ENCODE measurements at places on chromosomes 13 and 19.

- DNase-seq, result peak; percentile 89
These were observed 6.1 kb downstream of the SLC35E1 start for GRCh38 chr19:16566161-16566560.

DNA sequence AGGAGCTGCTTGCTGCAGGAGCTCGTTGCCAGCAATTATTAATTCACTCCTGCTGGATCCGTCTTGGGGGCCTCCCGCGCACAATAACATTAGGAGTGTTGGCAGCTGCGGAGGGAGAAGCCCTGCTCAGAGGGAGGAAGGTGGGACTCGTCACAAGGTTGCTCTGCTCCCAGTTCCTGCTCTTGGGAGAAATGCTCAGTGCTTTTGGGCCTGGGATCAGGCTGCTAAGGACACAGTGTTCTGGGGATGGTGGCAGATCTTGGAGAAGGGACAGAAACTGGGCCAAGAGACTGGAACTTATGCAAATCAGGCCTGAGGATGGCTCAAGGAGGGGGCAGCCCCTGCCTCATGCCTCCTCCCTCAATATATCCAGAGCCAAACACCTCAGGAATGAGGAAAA is 78.9 kb upstream of the OLFM4 start:
- DNase-seq, result no peak

GRCh38 chr19:34678421-34678820 is 943 bp downstream of the ZNF302 start:
- DNase-seq, result no peak

- DNase-seq, result no peak
These were observed 327.2 kb downstream of the LMO7 start for GRCh38 chr13:75963302-75963701.

DNA sequence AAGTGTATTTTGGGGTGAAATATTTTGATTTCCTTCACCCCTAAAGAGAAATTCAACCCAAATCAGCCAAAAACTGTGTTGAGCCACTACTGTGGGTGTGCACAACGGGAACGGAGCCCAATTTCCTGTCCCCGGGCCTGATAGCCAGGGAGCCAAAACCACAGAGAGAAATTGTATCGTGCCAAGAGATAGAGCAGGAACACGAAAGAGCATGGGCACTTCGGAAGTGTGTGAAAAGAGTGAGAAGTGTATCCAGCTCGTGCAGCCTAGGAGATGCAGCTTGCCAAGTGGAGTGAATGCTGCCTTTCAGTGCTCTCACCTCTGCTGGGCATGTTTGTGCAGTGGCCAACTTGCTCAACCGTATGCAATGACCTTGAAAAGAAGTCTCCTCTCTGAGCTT is 19.4 kb upstream of the PLEKHF1 start:
- DNase-seq, result no peak

- DNase-seq, result no peak
These were observed 148.7 kb upstream of the RNF113B start for GRCh38 chr13:98325724-98326123.

- peak; percentile 13 for DNase-seq
These were observed 104.7 kb upstream of the FREM2 start for GRCh38 chr13:38582133-38582532.

DNA sequence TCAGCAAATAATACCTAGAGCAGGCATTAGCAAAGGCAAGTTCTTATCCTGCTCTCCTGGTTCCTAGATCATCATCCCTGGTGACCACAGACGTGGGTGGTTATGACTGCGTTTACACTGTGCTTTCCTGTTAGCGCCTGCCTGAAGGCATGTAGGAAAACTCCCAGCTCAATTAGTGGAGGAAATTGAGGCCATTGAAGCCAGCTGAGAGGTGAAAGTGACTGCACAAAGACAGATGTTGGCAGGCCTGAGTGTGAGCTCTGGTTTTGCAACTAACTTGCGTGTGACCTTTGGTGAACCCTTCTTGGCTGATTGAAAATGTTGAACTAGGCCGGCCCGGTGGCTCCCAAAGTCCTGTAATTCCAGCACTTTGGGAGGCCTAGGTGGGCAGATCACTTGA is 17.5 kb upstream of the NWD1 start:
- no peak for DNase-seq

GRCh38 chr13:34942732-34943435 is 814 bp downstream of the NBEA start:
- no peak for DNase-seq

- no peak for DNase-seq
These were observed 38.9 kb downstream of the TSC22D1 start for GRCh38 chr13:44537248-44537647.

GRCh38 chr19:37361994-37362393 is 8.9 kb upstream of the ZNF527 start:
- DNase-seq, result no peak

DNA sequence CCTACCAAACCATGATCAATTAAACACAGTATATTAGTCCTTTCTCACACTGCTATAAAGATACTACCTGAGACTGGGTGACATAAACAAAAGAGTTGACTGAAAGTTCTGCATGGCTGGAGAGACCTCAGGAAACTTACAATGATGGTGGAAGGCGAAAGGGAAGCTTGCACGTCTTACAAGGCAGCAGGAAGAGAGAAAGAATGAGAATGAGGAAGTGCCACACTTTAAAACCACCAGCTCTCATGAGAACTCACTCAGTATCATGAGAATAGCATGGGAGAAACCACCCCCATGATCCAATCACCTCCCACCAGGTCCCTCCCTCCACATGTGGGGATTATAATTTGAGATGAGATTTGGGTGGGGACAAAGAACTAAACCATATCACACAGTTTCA is 324.9 kb upstream of the ZNF507 start:
- DNase-seq, result no peak

GRCh38 chr19:40400559-40400958 is 10.6 kb upstream of the HIPK4 start:
- no peak for DNase-seq

GRCh38 chr19:50244695-50245094 is 41.3 kb downstream of the MYH14 start:
- no peak for DNase-seq

- DNase-seq, result no peak
These were observed 32.3 kb downstream of the NFIX start for GRCh38 chr19:13027557-13027956.

- DNase-seq, result no peak
These were observed 9.2 kb upstream of the GSX1 start for GRCh38 chr13:27783111-27783510.

- DNase-seq, result no peak
These were observed 955.5 kb upstream of the PCDH9 start for GRCh38 chr13:68185444-68186141.

DNA sequence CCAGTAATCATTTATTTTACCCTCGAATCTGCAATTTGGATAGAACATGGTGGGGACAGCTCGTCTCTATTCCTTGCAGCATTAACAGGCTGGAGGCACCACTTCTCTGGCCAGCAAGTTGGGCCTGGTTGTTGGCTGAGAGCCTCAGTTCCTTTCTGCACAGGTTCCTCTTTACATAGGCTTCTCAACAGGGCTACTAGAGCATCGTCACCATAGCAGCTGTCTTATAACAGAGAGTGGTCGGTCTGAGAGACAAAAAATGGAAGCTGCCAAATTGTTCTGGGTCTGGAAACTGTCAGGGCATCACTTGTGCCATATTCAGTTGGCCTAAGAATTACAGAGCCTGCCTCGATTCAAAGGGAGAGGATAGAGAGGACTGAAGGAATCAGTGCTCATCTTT is 86.7 kb downstream of the DNAJC15 start:
- DNase-seq, result no peak

DNA sequence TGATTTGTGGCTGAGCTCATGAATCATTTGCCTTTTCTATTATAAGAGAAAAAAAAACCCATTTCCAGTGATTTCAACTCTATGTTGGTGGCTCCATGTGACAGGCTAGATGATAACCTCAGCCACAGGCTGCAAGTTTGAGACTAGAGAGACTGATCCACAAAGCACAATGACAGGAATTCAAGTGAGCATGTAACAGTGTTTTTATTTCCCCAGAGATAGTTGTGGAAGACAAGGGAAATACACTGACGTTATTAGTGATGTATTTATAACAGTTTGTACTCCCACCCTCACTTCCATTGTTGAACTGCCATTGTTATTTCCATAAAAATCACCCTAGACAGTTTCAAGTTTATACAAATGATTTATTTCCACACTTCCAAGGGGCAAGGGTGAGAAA is 27.9 kb upstream of the EDNRB start:
- no peak for DNase-seq

DNA sequence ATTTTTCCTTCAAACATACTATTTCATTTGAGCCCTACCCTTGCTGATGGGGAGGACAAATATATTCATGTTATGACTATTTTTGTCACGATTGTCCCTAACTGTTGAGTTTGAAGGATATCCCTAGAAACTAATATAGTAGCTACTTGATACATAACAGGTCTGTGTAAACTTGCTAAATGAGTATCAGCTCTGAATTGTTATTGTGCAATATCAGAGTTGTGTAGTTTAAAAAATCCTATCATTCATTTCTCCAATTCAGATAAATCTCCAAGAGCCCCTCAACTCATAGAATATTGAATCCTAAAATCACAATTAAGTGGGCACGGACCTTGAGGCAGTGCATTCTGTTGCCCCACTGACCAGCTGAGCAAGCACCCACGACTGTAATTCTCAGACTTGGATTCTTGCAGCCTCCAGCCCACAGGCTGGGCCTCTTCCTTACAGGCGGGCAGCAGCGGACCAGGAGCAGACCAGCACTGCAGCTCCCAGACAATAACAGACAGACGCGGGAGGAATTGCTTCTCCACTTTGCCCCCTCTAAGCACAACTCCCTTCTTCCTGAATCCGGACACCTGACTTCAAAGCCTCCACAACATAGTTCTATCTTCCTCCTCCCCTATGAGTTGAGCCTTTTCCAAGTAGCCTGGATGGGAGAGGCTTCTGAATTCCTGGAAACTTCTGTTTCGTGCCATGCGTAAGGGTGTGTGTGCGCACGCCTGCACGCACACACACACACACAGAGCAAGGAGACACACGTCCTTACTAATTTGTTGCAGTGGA is 337.6 kb upstream of the ARGLU1 start:
- no peak for DNase-seq

DNA sequence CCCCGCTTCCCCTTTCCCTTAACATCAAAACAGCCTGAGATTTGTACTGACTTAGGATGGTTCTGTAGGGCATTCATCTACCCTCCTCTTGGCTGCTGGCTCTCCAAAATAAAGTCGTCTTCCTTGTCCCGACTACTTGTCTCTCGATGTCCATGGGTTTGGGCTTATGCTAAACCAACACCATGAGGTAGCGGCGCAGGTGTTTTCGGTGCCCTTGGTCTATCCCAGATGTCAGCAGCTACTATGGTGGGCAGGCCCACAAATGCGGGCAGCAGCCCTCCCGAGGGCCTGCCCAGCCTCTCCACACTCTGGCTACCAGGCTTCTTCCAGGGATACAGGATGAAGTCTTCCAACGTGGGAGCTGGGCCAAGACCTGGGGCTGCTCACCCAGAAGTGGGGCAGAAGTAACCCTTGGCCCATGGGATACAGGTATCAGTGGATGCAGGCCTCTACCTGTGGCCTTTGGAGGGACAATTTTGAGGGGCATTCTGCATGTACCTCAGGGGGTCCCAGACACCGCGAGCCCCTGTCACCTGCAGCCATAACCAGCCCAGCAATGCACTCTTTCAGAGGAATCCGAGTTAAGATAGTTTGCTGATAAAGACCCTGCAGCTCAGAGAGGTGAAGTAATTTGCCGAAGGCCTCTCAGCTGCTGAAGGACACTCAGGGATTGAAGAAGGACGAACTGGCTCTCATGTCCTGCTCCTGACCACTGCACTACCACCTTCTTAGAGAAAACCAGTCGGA is 47.8 kb upstream of the VSTM2B start:
- DNase-seq, result no peak

DNA sequence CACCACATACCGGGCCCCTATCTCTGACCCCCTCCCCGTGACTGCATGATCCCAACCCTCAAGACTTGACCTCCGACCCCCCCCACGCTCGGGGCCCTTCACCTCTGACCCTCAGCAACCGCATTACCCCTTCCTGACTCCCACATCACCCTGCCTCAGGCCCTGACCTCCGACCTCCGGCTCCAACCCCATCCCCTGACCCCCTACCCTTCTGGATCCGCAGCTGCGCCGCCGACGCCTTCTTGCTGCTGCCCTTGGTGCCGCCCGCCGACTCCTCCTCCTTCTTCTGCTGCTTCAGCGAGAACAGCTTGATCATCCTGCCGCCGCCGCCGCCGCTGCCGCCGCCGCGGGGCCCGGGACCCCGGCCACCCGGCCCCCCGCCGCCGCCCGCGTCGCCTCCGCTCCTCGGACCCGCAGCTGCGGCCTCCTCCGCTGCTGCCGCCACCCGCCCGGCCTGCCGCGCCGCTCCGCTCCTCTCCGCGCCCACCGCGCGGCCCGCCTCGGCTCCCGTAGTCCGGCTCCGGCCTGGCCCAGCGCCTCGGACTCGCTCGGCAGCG is at the start of gene UBE2M:
UBE2M (minus strand) TSS at position 546 of the 557 bp plus-strand sequence; CDS start at position 316, 230 bp downstream.
- peak; percentile 61 for DNase-seq

- no peak for DNase-seq
These were observed 51.3 kb downstream of the MBNL2 start for GRCh38 chr13:97273341-97273831.

- DNase-seq, result no peak
These were observed 342.6 kb upstream of the KLF12 start for GRCh38 chr13:74476788-74477187.

GRCh38 chr19:27777242-27777641 is 1435.7 kb downstream of the UQCRFS1 start:
- DNase-seq, result no peak

GRCh38 chr19:51120160-51120559 is 4.5 kb upstream of the SIGLEC9 start:
- DNase-seq, result no peak

- DNase-seq, result no peak
These were observed 82.8 kb downstream of the INSR start for GRCh38 chr19:7211191-7211951.

DNA sequence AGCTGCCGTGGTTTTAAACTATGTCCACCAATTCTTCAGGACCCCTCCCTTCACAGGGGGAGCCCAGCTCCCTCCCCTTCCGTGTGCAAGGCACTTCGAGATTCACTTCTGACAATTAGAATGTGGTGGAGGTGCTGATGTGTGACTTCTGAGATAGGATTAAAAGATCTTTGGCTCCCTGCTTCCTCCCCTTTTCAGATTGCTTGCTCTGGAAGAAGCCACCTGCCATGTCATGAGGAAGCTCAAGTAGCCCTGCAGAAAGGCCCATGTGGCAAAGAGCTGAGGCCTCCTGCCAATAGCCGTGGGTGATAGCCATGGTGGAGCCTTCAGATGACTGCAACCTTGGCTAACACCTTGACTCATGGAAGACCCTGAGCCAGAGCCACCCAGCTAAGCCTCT is 204.9 kb downstream of the COL4A1 start:
- DNase-seq, result no peak

- DNase-seq, result no peak
These were observed 227.6 kb downstream of the PCDH20 start for GRCh38 chr13:61188057-61188456.

DNA sequence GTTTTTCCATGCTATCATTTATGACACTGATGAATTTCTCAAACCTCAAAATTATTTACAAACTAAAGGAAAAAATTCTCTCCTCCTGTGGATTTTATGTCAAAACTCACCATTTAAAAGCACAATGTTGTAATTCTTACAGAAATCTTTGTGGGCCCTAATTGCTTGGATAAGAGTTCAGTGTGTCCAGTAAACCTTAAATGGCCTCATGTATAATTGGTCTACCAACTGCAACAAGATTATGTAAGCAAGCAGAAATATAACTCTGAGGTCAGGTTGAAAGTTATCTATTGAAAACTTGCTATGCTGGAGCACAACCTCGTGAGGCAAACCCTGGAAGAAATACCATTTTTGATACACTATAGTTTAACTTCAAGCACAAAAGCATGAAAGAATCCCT is 22.0 kb downstream of the VWA8 start:
- DNase-seq, result no peak

GRCh38 chr19:41226053-41226873 is 7.2 kb downstream of the AXL start:
- DNase-seq, result peak; percentile 10

GRCh38 chr19:55098716-55099556 is 18.5 kb downstream of the PPP1R12C start:
- no peak for DNase-seq

All from CD4-positive, alpha-beta T cell treated with Interleukin-1 beta for 1 hour (primary cell).